ENCODE measurements at places on chromosomes 1 and 21.

GRCh38 chr21:33290441-33290840 is 24.3 kb downstream of the IL10RB start:
- no peak for DNase-seq

GRCh38 chr21:36567216-36567885 is 87.4 kb upstream of the CLDN14 start:
- DNase-seq: no peak

DNA sequence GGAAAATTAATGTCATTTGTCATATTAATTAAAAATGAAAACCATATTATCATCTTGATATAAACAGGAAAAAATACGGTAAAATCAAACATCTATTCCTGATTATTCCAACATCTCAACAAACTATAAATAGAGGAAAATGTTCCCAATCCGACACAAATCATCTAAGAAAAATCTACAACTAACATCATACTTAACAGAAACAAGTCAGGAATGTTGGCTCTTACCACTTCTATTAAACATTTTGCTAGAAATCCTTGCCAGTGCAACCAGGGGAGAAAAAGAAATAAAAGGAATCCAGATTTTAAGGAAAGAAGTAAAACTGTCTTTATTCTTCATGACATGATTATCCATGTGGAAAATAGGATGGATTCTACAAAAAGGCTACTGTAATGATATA is 77.0 kb upstream of the IRF2BP2 start:
- no peak for DNase-seq

DNA sequence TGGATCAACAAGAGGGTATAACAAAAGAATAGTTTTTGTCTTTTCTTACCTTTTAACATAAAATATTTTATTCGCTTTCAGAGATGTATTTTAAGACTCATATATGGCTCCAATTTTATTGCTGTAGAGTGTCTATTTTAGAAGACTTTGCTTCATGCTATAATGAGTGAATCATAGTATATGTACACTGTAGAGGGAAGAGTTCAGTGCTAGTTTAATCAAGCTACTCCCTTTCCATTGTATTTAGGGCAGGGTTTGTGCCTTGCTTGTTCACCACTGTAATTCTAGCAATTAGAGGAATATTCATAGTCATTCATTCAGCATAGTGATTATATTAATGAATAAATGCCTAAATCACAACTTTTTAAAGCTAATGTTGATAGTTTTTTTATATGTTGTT is 78.8 kb downstream of the CEP350 start:
- no peak for DNase-seq

DNA sequence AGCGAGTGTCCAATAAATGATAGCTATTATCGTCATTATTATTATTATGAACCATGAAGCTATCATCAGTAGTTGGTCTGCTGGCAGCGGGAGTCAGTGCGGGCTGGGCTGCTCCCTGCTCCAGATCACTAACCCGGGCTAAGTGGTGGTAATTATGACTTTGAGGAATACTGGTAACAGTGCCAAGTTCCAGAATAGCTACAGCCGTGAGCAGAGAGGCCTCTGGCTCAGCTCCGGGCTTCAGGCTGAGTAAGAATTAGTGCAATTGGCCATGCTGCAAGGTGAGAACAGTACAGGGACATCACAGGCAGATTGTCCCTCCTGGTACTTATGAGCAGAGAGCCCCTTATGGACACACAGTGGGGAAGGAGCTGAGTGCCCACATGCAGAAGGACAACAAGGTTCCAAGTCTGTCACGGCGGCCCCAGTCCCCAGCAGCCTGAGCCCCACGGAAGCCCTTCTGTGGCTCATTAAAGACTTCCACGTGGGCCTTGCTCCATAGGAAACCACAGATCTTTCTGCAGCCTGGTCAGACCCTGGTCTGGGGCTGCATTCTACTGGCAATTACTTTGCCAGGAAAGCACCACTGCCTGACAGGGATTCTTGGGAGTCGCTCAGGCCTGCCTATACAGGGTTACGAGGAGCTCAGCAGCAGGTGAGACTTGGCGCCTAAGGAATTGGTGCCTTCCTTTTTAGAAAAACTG is 235.1 kb downstream of the RRAGC start:
- DNase-seq: no peak

- no peak for DNase-seq
Measured at GRCh38 chr1:222994511-222995235, 148.4 kb downstream of the TLR5 start.

- peak; percentile 31 for DNase-seq
Measured at GRCh38 chr1:180911640-180912191, 981 bp upstream of the KIAA1614 start.

GRCh38 chr1:43367904-43368645 is at the start of gene ELOVL1:
Gene ELOVL1, minus strand, starts transcription at chr1:43368011. Its CDS starts 2,402 bp downstream, at chr1:43365609.
- peak; percentile 79 for DNase-seq

DNA sequence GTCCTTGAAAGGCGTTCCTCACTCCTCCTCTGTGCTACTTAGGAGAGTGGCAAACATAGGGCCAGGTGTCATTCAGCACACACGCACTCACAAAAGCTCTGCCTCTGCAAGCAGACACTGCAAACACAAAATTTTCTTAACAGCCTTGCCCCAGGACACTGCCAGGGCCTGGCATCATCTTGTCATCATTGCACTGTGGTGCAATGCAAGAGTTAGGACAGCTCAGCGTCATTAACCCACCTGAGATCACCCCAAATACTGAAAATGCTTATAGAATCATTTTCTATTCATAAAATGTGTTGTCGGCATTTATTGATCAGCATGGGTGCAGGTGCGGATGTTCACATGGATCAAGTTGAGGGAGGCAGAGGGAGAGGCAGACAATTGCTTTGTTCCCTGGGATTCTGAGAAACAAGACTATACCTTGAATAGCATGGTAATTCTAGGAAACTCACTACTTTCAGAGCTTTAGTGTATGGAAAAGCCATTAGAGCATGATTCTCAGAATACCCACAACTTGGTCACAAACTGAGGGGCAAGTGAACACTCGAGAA is 3.0 kb downstream of the ADAM30 start:
- DNase-seq: no peak

DNA sequence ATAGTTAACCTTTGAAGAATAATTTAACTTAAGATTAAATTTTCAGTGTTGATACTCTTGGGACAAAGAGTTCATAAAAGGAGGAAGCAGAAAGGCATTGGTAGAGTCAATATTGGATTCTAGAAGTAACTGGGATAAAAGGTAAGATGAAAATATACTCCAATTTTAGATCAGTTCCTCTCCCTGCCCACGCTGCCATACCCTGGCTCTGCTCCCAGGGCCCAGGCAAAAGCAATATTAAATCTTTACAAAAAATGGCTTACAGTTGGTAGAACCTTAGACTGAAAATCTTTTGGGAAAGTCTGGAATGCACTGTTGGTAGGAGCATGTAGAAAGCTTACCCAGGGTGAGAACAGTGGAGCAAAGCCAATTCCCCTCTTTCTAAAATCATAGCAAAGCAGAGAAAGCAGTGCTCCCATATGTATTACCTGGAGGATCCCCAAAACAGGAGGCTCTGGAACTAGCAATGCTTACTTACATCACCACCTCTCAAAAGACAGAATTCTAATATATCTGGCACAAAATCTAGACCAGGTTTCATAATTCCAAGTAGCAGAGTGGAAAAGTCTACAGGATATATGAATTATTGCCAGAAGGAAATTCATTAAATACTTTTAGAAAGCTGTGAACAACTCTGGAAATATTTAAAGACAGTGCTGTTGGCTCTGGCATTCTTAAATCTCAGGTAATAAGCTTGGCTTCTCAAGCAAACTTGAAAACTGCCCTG is 24.5 kb downstream of the KIAA0319L start:
- DNase-seq: peak; percentile 30

DNA sequence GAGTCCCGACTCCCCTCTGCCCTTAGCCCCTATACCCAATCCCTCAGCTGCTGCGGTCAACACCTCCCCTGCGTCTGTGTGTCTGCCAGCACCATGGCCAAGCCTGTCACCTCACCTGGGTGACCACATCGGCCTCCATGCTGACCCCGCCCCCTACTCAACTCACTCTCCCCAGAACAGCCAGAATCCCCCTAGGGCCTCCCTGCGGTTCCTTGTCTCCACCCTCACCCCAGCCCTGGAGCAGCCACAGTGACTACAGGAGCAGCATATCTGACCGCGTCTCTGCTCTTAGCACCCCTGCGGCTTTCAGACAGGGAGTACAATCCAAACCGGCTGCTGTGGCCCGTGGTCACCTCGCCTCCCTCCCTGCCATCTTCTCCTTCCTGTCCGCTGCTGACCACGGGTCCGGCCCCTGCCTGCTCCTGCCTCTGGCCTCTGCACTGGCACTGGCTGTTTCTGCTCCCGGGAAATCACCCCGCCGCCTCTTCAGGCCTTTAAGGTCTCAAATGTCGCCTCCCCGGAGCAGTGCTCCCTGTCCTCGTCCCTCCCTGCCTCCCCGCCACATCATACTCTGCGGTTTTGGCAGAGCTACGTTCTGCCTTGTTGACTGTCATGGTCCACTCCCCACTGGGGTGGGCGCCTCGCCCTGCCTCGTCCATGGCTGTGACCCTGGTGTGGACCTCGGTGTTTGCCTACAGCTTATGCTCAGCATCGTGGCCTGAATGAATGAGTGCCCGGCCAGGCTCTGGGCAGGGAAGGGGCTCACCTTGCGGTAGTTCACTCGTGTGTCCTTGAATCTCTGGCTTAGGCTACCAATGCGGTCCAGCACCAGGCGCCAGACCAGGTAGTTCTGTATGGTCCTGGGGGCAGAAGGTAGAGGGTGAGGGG is 11.1 kb downstream of the PRXL2B start:
- no peak for DNase-seq

- DNase-seq: peak; percentile 21
Measured at GRCh38 chr1:92832537-92833114, 786 bp downstream of the RPL5 start.

GRCh38 chr1:206678490-206678889 is 6.2 kb upstream of the MAPKAPK2 start:
- no peak for DNase-seq

GRCh38 chr1:226737819-226738420 is 1.2 kb downstream of the ITPKB start:
- peak; percentile 50 for DNase-seq

GRCh38 chr1:42146626-42147320 is 6.4 kb upstream of the GUCA2B start:
- DNase-seq: no peak

DNA sequence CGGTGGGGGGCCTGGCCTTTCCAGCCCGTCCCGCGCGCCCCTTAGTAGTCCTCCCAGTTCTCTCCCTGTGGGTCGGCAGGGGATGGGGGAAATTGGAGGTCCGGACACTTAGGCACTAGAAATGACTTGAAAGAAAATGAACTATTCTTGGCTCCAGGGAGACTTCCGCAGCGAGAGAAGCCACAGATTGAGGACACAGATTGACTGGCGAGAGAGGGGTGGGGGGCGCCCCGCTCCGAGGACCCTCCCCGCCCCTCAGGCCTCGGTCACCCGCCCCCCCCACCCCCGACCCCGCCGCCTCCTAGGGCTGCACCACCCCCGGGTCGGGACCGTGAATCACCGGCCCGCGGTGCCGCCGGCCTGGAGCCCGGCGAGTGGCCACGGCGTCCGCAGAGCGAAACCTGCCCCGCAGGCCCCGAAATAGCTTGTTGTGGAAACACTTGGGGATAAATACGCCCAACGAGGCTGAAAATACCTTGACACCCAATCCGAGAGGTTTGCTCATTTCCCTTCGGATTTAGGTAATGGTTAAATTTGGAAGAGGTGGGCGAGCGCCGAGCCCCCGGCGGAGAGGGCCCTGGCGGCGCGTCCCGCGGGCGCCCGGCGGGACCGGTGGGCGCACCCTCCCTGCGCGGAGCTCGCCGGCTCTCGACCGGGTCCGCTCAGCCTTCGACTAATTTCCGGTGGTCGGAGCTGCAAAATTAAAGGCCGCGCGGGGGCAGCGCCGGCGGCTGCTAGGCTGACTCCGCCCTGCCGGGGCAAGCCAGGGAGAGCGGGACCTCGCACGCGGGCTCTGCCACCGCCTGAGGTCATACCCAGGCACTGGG is at the start of gene GFI1:
Gene GFI1 (minus strand): TSS at position 675 of the 827 bp plus-strand sequence. CDS start 3,438 bp downstream, outside the sequence.
- DNase-seq: no peak

DNA sequence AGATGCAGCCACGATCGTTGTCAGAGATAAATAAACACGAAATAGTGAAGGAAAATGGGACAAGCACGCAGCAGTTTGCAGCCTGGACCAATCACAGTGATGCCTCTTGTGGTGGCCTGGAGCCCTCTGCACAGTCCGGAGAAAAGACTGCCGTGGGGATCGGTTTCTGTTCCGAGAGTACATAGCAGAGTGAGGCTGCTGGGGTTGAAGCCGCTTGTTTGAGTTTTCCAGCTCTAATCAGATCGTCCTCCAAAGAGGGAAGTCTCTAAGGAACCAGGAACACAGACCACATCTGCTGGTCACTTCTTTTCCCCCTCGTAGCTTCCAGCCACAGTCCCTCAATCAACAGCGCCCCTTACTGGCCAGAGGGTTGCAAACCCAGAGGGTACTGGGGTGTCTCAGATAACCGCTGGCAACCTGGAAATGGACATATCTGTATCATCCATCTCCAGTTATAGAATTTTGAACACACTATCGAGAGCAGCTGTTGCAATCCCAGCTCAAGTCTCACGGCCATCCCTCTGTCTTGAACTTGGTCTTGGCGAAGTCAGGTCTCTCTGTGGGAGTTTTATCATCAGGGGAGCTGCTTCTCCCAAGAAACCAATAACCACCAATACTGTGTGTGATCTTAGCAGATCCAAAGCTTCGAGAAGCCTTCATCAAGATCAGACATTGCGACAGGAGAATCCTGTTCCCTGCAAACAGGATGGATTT is 57.4 kb downstream of the OLIG1 start:
- DNase-seq: peak; percentile 76

GRCh38 chr1:228308628-228309325 is 97.9 kb downstream of the TRIM11 start:
- no peak for DNase-seq

DNA sequence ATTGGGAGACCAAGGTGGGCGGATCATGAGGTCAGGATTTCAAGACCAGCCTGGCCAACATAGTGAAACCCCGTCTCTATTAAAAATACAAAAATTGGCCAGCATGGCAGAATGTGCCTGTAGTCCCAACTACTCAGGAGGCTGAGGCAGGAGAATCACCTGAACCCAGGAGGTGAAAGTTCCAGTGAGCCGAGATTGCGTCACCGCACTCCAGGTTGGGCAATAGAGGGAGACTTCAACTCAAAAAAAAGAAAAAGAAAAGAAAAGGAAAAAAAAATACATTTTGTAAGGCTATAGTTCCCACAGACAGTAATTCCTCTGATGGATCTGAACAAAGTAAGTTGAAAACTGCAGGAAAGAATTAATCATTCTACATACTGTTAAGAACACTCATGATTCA is 48.1 kb upstream of the CD46 start:
- DNase-seq: no peak

GRCh38 chr1:232457595-232457994 is 172.3 kb downstream of the SIPA1L2 start:
- no peak for DNase-seq

All from muscle of arm (tissue), 14 donors.